T1000 (cell line): ENCODE measurements at places on chromosomes 4 and X.

DNA sequence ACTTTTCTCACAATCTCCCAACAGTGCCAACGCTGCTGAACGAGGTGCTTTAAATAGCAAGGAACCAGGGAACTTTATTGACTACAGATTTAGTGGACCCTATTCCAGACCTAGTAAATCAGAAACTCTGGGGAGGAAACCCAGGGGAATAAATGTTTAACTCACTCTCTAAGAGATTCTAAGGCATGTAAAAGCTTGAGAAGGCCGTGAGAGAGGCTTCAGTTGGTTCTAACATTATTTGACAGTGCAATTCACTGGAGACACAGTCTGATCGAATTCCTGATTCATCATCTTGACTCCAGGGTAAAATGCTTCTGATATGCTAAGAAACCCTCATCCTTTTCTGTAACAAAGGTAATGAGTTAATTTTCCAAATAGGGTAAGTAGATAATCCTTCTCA, 494.4 kb downstream of the KCNIP4 start:
- no peak for DNase-seq

- peak; percentile 91 for DNase-seq
Measured at GRCh38 chrX:53093748-53094581, at the start of gene KANTR. TSS of gene KANTR (plus strand) at chrX:53094142. CDS start at chrX:53124273, 30,131 bp downstream.

DNA sequence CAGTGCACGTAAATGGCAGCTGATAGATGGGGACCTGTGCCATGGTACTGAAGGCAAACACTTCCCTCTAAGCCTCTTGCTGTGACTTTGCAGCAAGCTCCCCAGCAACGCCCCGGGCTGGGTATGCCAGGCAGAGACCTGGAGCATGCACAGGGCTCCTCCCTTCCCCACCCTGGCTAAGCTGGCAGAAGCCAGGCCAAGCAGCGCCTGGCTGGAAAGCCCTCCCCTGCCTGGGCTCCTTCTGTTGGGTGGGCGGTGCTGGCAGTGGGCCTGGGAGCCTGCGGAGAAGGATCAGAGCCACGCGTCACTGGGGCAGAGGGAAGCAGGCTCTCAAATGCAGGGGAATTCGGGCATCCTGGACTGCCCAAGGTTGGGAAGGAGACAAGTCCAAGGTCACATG, 3.6 kb downstream of the ATP2B3 start:
- no peak for DNase-seq

DNA sequence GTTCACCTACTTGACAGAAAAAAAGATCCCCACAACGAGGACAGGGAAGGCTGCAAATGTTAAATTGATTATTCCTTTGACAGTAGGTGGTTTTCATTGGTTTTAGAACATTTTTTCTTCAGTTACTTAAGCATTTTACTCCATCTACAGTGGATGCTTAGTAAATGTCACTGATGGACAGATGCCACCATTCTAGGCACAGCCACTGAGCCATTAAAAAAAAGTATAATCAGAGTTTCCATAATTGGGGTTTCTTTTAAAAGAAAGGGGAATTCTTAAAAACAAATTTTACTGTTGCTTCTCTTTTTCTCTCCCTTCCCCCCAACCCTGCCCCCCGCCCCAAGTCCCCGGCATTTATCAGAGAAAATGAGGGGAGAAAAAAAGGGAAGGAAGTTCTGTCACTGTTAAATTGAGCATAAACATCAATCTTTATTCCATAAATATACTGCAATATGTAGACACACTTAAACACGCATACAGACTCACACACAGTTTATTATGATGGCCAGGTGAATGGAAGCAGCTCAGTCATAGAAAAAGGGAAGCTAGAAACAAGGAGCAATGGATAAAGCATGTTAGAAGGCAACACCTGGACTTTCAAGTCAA, 79.7 kb upstream of the PRPS2 start:
- DNase-seq, result no peak

DNA sequence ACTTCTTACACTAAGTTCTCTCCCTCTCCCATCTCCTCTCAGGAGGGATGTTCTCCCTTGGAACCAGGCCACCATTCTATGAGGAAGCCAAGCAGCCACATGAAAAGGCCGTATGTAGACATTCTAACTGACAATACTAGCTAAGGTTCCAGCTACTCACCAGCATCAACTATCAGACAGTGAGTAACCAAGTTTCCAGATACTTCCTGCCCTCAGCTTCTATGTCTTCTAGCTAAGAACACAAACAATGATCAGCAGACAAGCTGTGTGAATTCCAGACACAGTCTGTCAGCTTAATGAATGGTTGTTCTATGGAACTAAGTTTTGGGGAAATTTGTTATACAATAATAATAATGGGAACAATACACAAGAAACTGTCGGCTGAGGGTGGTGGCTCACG, 50.8 kb downstream of the SMIM14 start:
- DNase-seq, result no peak

GRCh38 chrX:63283348-63283747, 67.8 kb downstream of the SPIN4 start:
- DNase-seq, result no peak

GRCh38 chr4:56078866-56079265, 130.1 kb downstream of the CEP135 start:
- no peak for DNase-seq

DNA sequence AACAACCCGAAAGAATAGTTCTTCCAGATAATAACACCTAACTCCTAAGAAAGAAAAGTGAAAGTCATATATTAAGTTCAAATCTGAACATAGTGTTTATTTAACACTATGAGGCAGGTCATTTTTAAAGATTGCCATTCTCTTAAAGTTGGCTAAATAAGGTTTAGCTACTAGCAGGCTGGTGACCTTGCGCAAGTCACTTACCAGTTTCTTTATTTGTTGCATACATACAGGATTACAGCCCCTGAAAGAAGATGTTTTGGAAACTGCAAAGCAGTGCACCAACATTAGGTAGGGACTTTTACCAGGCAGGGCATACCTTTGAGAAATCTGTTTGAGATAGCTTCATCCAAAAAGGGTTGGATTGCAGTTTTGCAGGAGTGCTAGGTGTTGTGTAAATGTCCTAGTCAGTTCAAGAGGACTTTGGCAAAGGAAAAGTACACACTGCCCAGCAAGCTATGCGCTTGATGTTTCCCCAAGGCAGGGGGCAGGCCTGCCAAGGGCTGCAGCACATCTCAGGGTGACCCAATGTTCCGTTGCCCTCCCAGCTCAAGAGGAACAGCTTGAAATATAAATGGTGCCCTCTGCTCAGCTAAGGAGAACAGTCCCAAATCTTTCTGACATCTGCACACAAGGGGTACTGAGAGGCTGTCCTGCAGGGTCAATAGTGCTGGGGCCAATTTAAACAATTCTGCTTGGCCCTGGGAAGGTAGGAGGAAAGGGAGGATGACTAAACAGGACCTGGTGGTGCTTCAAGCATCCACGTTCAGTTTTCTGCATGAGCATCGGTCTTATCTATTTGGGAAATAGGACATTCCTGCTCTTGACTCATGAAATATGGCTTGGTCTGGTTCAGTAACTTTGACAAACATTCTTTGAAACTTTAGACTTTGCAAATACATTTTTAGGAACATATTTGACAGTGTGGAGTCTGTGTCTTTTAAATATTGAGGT, 130.8 kb downstream of the COL4A6 start:
- no peak for DNase-seq
